ENCODE measurements at places on chromosomes 6 and 20. TPM values are rescaled to one million over a fixed set of nuclear protein-coding genes. Genes with fewer than 3 reads are reported as not detected.

Gene RBM12
- total RNA-seq, result 60.1 TPM

Gene LAMP5
- not detected for total RNA-seq

Gene AFG1L
- total RNA-seq, result 8.5 TPM

Gene FOXC1
- 16.8 TPM for total RNA-seq

Gene DNMT3B
- total RNA-seq, result 2.0 TPM

Gene CASS4
- not detected for total RNA-seq

Gene AKAP12
- total RNA-seq, result 0.34 TPM

Gene BEND3
- 2.8 TPM for total RNA-seq

Gene C6orf118
- not detected for total RNA-seq

Gene AKAP7
- 5.6 TPM for total RNA-seq

Gene SAMD3
- not detected for total RNA-seq

Gene PPDPF
- 355 TPM for total RNA-seq

Gene SOX4
- total RNA-seq, result 12.9 TPM

Gene TXLNB
- not detected for total RNA-seq

Gene EDN1
- total RNA-seq, result 1.2 TPM

Gene KCNK5
- total RNA-seq, result 2.6 TPM

Gene CST4
- not detected for total RNA-seq

Gene PGC
- not detected for total RNA-seq

Gene CD24
- 10.4 TPM for total RNA-seq

Measured in MCF 10A (cell line).